Heart left ventricle (tissue), 16 donors: ENCODE measurements at places on chromosomes 1 and 21. TPM values are rescaled to one million over a fixed set of nuclear protein-coding genes. Genes with fewer than 3 reads are reported as not detected.

GRCh38 chr1:219495737-219496408 lies 117.0 kb downstream of the ZC3H11B start:
- DNase-seq, result no peak

The OR2T34 gene
- not detected for total RNA-seq

The NUAK2 gene
- 0.66 TPM for total RNA-seq

The MARK1 gene
- total RNA-seq, result 16.7 TPM

DNA sequence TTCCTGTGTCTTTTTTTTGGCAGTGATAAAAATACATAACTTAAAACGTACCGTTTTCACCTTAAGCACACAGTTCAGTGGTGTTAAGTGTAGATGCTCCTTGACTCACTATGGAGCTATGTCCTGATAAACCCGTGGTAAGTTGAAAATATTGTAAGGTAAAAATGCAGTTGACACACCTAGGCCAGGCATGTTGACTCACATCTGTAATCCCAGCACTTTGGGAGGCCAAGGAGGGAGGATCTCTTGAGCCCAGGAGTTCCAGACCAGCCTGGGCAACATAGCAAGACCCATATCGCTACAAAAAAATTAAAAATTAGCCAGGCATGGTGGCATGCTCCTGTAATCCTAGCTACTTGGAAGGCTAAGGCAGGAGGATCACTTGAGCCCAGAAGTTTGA lies 73.6 kb upstream of the COG2 start:
- no peak for DNase-seq

DNA sequence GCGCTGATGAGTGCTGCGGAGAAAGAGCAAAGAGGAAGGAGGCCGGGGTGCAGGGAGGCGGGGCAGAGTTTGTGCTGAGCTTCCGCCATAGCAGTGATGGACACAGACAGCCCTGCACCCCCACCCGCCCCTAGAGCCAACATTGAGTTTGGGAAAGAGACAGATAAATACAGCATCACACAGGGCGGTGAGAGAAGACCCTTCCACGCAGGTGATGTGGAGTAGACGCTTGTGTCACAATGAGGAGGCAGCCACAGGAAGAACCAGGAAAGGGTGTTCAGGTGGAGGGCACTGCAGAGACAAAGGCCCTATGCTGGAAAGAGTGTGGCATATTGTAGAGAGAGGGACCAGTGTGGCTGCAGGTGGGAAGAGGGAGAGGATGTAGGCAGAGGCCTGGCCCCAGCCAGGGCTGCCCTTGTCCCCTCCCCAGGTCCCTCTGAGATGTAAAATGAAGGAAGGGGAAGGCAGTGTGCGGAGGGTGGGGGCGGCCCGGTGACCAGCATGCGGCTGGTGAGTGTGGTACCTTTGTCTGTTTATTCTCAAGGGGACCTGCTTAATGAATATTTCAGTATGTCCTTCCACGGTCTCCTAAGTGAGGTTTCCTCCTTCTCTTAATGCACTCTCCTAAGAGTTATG lies 194.4 kb upstream of the TMEM51 start:
- no peak for DNase-seq

DNA sequence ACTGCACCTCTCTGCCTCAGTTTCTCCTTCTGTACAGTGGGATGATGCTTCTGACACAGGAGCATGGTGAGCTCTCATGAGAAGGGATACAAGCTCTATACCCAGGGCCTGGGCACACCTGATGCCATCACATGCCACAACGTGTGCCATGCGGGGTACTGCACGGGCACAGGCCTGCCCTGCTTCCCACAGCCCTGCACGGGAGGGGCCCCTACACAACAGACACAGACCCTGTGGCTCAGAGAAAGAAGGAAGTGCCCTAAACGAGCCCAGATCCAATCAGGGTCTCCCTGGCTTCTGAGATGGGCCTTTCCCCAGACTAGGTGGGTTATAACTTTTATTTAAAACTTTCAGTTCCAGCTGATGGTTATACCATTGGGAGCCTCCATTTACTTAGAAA lies 24.6 kb downstream of the C2CD2 start:
- no peak for DNase-seq

The VTCN1 gene
- total RNA-seq, result not detected

- DNase-seq, result no peak
These were observed 9.8 kb upstream of the FCGR2A start for GRCh38 chr1:161495490-161495889.

The GCSAML gene
- total RNA-seq, result 0.07 TPM

DNA sequence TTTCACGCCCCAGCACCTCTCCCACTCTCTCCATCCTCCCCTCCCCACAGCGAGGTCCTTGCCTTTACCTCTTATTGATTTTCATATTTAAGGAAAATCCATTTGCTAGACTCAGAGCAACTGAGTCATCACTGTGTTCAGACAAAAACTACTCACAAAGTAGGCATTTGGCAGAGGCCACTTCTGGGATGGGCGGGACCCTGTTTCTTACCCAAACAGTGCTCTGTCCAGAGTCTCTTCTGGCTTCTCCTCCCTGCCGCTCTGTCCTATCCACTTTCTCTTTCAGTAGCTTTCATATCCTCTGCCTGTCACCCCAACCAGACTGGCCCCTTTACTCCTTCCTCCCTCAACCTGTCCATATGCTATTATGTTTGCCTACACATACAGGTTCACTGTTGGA lies 2.4 kb upstream of the NAV1 start:
- peak; percentile 67 for DNase-seq

The WNT9A gene
- total RNA-seq, result 14.3 TPM
